ENCODE measurements at places on chromosomes 1 and 21. TPM values are rescaled to one million over a fixed set of nuclear protein-coding genes. Genes with fewer than 3 reads are reported as not detected.

The GNAT2 gene
- not detected for total RNA-seq

DNA sequence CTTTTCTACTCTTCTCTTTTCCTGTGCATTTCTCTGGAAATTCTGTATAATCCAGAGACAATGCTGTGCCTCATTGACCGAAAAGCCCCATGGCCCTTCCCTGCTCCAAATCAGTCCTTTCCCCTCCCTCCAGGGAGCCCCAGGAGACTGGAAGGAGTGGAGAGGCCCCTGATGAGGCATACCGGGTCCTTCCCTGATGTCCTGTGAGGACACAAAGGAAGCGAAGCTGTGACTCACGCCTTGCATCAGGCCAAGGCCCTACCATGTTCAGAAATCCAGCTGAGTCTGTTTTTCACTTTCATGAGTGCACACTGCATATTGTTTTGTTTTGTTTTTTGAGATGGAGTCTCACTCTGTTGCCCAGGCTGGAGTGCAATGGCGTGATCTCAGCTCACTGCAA, 38.7 kb upstream of the BECN2 start:
- no peaks in the 10 kb centered on the region for H3K27me3 ChIP-seq
- no peak for DNase-seq
- H3K36me3 ChIP-seq: no peaks in the 10 kb centered on the region
- H3K4me1 ChIP-seq: no peaks in the 10 kb centered on the region
- H3K4me3 ChIP-seq: no peak overlapping the region

GRCh38 chr1:51512606-51513005, 6.5 kb downstream of the EPS15 start:
- no peaks in the 10 kb centered on the region for H3K27me3 ChIP-seq
- H3K4me3 ChIP-seq: no peak overlapping the region
- no peak for DNase-seq
- no peak overlapping the region for H3K27ac ChIP-seq
- H3K4me1 ChIP-seq: peaks cover 23% of the 10 kb centered on the region

DNA sequence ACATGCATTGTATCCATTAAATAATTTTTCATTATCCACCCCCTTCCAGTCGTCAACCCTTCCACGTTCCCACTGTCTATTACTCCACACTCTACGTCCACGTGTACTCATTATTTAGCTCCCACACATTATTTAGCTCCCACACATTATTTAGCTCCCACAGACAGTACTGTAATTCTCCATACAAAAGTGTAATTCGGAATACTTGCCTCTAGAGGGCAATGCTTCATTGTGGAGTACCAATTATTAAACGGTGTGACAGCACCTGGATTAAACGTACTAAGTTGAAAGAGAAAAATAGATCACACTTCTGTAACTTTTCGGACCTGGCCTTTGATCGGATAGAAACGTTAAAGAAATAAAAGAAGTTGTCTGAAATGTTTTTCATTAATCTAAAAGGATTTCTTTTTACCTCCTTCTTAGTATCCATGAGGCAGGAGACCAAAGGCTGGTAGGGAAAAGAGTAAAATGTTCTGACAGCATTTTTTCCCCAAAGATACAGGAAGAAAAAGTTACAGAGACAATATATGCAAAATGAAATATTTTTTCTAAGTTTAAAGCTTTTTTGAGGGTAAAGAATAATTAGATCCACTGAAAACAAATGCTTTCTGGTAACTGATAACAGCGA, 99.2 kb downstream of the LHX8 start:
- no peak overlapping the region for H3K27ac ChIP-seq
- H3K36me3 ChIP-seq: no peaks in the 10 kb centered on the region
- DNase-seq: no peak
- no peak overlapping the region for H3K4me3 ChIP-seq

- peaks cover 25% of the 10 kb centered on the region for H3K4me1 ChIP-seq
- H3K4me3 ChIP-seq: no peak overlapping the region
- H3K27ac ChIP-seq: no peak overlapping the region
- H3K27me3 ChIP-seq: no peaks in the 10 kb centered on the region
Observed at GRCh38 chr1:85326336-85326735, 49.9 kb upstream of the BCL10 start.

DNA sequence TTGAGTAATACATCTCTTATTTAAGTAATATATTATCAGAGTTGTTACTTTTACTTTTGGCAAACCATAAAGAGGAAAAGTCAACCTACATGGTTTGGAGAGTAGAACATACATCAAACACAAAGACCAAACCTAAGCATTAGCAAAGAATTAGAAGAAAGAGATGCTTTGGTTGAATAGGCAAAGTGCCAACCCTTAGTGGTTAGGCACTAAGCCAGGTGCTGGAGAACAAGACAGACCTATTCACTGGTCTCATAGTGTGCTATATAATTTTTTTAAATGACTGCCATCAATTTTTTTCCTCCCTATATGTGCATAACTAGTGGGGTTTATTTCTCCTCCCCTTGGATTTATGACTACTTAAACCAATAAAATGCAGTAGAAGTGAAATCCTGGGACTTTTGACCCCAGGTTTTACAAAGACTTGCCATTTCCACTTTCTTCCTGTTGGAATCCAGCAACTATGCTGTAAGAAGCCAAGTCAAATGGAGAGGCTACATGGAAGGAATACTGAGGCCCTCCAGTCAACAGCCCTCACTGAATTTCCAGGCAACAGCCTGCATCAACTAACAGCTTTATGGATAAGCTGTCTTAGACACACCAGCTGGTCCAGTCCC, 69.8 kb upstream of the HAO2 start:
- no peak overlapping the region for H3K4me3 ChIP-seq
- H3K4me1 ChIP-seq: no peaks in the 10 kb centered on the region
- DNase-seq: no peak
- no peaks in the 10 kb centered on the region for H3K36me3 ChIP-seq

- H3K4me1 ChIP-seq: peaks cover 37% of the 10 kb centered on the region
- DNase-seq: no peak
- H3K27me3 ChIP-seq: no peaks in the 10 kb centered on the region
- H3K4me3 ChIP-seq: no peak overlapping the region
- no peak overlapping the region for H3K27ac ChIP-seq
- H3K36me3 ChIP-seq: peaks cover 50% of the 10 kb centered on the region
Observed at GRCh38 chr1:19619697-19620384, 24.3 kb upstream of the NBL1 start.

DNA sequence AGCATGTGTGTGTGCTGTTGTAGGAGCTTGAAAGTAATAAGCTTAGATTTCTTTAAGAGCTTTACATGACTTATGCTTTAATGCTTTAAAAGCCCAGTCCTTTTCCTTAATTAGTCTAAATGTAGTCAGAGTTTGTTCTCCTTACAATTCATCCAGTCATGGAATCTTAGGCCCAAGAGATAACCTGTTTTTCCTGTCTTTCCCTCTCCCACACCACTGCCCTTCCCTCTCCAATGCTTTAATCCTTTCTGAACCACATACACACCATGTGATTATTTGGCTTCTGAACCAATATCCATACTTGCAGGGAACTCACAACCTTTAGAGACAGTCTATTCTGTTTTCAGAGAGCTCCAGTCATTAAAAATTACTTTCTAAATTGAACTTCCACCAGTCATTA, 37.6 kb downstream of the ALG6 start:
- no peak for DNase-seq
- no peak overlapping the region for H3K27ac ChIP-seq
- peaks cover 43% of the 10 kb centered on the region for H3K36me3 ChIP-seq
- no peak overlapping the region for H3K4me3 ChIP-seq

GRCh38 chr1:167401260-167401873, 117.0 kb downstream of the CD247 start:
- no peaks in the 10 kb centered on the region for H3K4me1 ChIP-seq
- no peak overlapping the region for H3K4me3 ChIP-seq
- H3K27ac ChIP-seq: no peak overlapping the region
- DNase-seq: no peak

DNA sequence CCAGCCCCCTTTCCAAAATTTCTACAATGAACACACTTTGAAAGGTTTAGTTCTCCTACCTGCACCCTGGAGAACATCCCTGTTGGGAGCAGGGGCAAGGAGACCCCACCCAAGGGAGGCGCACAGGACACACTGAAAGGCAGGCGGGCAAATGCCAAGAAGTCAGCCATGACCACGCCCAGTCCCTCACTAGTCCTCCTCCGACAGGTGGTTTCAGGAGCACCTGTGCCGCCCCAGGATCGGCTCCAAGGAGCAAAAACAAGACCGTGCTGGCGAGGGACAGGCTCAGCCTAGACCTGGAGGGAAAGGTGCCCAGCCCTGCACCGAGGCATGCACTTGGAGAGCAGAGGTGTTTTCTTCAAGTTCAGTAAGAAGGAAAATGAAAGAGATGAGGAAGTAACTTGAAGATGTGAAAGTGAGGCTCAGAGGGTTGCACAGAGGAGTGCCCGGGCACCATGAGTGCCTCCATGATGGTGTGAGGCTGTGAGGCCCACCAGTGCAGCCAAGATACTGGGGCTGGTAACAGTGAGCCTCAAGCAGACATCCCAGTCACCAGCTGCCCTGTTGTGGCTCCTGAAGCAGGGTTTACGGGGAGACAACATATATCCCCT, 19.6 kb upstream of the NADK start:
- H3K27me3 ChIP-seq: no peaks in the 10 kb centered on the region
- H3K36me3 ChIP-seq: no peaks in the 10 kb centered on the region
- no peak overlapping the region for H3K4me3 ChIP-seq
- no peak for DNase-seq
- peaks cover 17% of the 10 kb centered on the region for H3K4me1 ChIP-seq

DNA sequence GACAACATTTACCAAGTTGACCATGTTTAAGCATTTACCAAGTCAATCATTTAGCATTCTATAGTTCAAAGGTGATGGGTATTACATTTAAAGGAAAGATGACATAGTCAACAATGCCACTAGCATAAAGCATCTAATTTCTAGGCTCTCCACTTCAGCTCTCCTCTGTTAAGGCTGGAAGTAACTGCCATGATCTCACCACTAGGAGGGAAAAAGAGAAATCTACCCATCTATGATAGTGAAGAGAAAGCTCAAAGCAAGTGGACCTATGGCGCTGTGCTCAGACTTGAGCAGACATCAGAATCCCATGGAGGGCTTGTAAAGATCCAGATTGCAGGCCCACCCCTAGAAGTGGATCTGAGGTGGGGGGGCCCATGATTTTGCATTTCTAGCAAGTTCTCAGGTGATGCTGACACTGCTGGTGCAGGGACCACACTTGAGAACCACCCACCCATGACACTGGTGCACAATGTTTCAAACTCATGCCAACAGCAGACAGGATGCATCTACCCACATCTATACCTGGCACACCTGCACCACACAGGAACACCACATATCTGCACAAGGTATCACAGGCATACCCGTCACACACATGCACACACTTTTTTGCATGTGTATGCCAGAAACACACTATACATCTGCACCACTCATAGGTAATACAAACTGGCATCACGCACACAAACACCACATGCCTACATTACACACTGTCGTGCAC, 392.9 kb upstream of the RUNX1 start:
- no peak overlapping the region for H3K4me3 ChIP-seq
- DNase-seq: no peak
- H3K4me1 ChIP-seq: no peaks in the 10 kb centered on the region

- H3K4me3 ChIP-seq: no peak overlapping the region
- no peak overlapping the region for H3K27ac ChIP-seq
Observed at GRCh38 chr1:29519108-29519787, 282.9 kb downstream of the PTPRU start.

DNA sequence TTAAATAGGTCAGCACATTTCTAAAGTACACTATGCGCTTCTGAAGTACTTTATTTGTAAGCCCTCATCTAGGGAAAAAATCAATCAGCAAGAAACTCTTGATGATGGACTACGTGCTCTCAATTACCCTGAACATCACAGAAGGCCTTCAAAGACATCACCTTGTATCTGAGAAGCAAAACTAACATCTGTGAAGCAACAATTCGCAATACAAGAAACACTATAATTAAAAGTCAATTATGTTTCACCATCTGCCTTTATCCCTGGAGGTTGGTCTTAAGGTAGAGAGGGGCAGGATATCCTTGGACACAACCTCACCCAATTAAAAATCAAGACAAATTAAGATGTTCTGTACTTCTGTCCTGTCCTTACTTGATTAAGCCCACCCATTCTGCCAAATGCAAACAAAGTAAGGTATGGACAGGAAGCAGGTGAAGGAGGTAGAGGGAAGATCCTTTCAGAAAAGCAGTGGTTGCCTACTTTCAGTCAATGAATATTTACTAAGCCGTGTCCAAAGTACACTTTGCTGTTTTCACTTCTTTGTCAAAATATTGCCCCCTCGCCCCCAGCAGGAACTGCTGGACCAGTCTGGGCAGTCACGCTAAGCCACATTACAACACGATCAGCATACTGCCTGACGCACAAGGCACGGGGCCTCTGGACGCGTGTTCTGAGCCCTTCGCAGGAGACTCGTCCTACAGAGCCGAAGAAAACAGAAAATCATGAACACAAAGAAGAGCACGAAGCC, 887 bp downstream of the SLC19A2 start:
- H3K27me3 ChIP-seq: no peaks in the 10 kb centered on the region
- peak overlapping the region; percentile 98 for H3K27ac ChIP-seq
- H3K4me3 ChIP-seq: peak overlapping the region; percentile 93
- DNase-seq: peak; percentile 56
- H3K36me3 ChIP-seq: no peaks in the 10 kb centered on the region

- no peak for DNase-seq
- no peaks in the 10 kb centered on the region for H3K4me1 ChIP-seq
- H3K27me3 ChIP-seq: no peaks in the 10 kb centered on the region
- H3K27ac ChIP-seq: no peak overlapping the region
- no peak overlapping the region for H3K4me3 ChIP-seq
Observed at GRCh38 chr1:216883518-216883917, 160.3 kb upstream of the ESRRG start.

GRCh38 chr21:35737899-35738346, 322.4 kb downstream of the SETD4 start:
- peak overlapping the region; percentile 76 for H3K27ac ChIP-seq
- no peaks in the 10 kb centered on the region for H3K27me3 ChIP-seq
- DNase-seq: no peak
- H3K4me3 ChIP-seq: no peak overlapping the region
- peaks cover 11% of the 10 kb centered on the region for H3K4me1 ChIP-seq

DNA sequence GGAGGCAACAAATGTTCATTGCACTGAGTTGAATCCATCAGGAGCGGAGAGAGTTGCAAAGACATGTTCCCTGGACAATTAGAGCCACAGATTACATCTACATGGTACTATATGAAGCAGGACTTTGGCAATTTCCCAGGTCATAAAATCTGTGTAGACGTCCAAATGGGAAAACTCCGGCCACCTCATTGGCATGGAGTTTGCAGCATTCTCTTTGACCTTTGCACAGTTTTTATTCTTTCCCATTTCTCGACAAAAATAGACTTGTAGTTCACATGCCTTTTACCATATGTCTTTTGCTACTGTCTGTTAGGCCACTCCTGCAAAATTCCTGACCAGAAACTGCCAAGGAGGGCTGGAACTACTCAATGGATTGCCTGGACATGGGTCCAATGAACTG, 48.2 kb downstream of the UBE2T start:
- no peak for DNase-seq
- H3K4me1 ChIP-seq: no peaks in the 10 kb centered on the region
- H3K36me3 ChIP-seq: no peaks in the 10 kb centered on the region
- no peak overlapping the region for H3K4me3 ChIP-seq

- no peaks in the 10 kb centered on the region for H3K36me3 ChIP-seq
- H3K4me3 ChIP-seq: no peak overlapping the region
Observed at GRCh38 chr1:42392255-42392654, 11.7 kb downstream of the RIMKLA start.
